ENCODE measurements at places on chromosomes 13 and 19. TPM values are rescaled to one million over a fixed set of nuclear protein-coding genes. Genes with fewer than 3 reads are reported as not detected.

The ZNF763 gene
- total RNA-seq = 4.3 TPM

The TSC22D1 gene
- 118 TPM for total RNA-seq

The PSG11 gene
- not detected for total RNA-seq

The ZNF45 gene
- total RNA-seq = 19.9 TPM

The C13orf42 gene
- not detected for total RNA-seq

The ZFP28 gene
- 11.3 TPM for total RNA-seq

The PNMA8B gene
- 2.5 TPM for total RNA-seq

The FAM98C gene
- total RNA-seq = 19.4 TPM

The SAE1 gene
- total RNA-seq = 110 TPM

The CASP14 gene
- not detected for total RNA-seq

The WDR88 gene
- not detected for total RNA-seq

The SULT2A1 gene
- not detected for total RNA-seq

The MED26 gene
- 9.5 TPM for total RNA-seq

The KIR3DL2 gene
- not detected for total RNA-seq

The SH2D3A gene
- total RNA-seq = not detected

The C19orf12 gene
- 42.7 TPM for total RNA-seq

The ADGRE1 gene
- total RNA-seq = not detected

The ZNF611 gene
- total RNA-seq = 20.7 TPM

The KLK12 gene
- total RNA-seq = not detected

The ADGRL1 gene
- 48.6 TPM for total RNA-seq

The PTH2 gene
- total RNA-seq = not detected

The C1QTNF9B gene
- not detected for total RNA-seq

The TMEM145 gene
- 0.21 TPM for total RNA-seq

The SIAH3 gene
- not detected for total RNA-seq

The VAV1 gene
- total RNA-seq = not detected

The CYP2A6 gene
- total RNA-seq = not detected

The MEDAG gene
- 2.0 TPM for total RNA-seq

The CD33 gene
- not detected for total RNA-seq

The ZNF223 gene
- 5.3 TPM for total RNA-seq

The PCDH20 gene
- total RNA-seq = 0.70 TPM

The PRODH2 gene
- total RNA-seq = not detected

The HPN gene
- total RNA-seq = not detected

The RINL gene
- not detected for total RNA-seq

The CSNK1A1L gene
- not detected for total RNA-seq

The RFPL4AL1 gene
- total RNA-seq = not detected

The USHBP1 gene
- total RNA-seq = not detected

The DKKL1 gene
- 4.4 TPM for total RNA-seq

The GADD45B gene
- 148 TPM for total RNA-seq

The C19orf47 gene
- total RNA-seq = 13.1 TPM

The TEX29 gene
- total RNA-seq = not detected

The SIGLEC9 gene
- not detected for total RNA-seq

The ZSCAN5A gene
- total RNA-seq = 11.1 TPM

The BCL3 gene
- 12.7 TPM for total RNA-seq

The TYROBP gene
- not detected for total RNA-seq

The KLK5 gene
- total RNA-seq = not detected

The PRR22 gene
- 2.0 TPM for total RNA-seq

The IER2 gene
- 148 TPM for total RNA-seq

The ERICH4 gene
- total RNA-seq = not detected

The SIGLEC5 gene
- not detected for total RNA-seq

The PRRG2 gene
- total RNA-seq = 0.32 TPM

The ZNF574 gene
- 15.5 TPM for total RNA-seq

The KIR2DL4 gene
- total RNA-seq = not detected

The ZNF823 gene
- total RNA-seq = 4.1 TPM
